ENCODE measurements at places on chromosomes 2 and 18.

GRCh38 chr18:76619261-76619620 is 124.2 kb upstream of the ZNF516 start:
- DNase-seq: no peak

DNA sequence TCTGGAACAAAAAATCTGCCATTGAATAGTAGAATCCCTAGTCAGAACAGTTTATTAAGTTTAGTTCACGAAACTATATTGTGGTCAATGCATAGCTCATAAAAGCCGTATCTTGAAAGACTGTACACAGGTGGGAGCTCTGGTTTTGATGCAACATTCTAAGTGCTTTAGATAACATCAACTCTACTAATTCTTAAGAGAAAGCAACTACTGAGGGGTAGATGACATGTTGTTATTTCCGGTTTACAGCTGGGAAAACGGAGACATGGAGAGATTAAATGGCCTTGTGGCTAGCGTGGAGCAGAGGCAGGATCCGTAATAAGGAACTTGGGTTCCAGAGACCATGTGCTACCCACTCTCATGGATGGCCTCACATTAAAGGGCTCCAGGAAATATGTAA is 4.2 kb upstream of the ITGA6 start:
- DNase-seq: no peak

DNA sequence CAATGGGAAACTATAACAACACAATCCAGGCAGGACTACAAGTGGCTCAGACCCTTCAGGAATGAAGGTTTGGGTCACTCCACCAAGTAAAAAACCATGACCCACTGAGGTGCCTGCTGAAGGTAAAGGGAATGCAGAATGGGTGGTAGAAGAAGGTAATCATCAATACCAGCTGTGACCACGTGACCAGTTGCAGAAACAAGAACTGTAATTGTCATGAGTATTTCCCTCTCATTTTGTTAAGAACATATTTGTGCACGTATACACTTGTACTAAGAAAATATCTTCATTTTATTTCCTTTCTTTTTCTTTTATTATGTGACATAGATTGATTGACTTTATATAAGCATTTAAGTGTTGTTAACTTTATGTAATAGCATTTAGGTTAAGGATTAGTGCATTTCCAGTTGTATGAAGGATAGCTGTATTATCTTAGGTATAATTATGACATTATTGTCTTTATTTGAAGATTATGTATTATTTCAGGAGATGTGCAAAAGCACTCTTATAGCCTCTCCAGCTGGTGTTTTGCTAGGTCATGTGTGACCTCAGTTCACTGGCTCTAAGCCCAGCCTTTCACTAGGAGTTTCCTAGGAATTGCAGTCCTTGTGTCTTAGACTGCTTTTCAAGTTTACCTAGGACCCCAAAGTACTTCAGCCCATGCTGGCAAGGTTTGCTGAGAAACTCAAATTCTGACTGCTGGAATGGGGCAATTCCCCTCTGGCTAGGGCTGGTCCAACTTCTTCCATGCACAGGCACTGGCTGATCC is 125.7 kb upstream of the DPP10 start:
- no peak for DNase-seq

- no peak for DNase-seq
Observed at GRCh38 chr2:109386004-109386695, 227.6 kb downstream of the SEPTIN10 start.

DNA sequence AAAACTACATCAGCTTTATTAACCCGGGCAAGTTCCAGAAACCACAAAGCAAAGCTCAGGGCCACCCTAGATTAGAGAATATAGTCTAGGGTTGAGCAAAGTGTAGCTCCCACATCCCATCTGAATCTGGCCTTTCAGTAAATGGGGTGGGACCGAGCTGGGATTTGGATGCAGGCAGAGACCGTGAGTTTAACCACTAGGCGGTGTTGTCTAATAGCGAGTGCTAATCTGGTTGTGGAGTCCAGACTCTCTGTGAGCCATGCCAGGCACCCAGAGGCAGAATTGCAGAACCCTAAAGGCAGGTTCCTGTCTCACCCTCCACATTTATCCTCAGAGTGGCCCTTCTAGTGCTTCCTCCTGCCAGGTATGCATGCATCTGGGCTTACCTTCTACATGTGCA is 435.9 kb downstream of the TSN start:
- peak; percentile 51 for DNase-seq

GRCh38 chr2:219362524-219363164 is 25.1 kb downstream of the DNPEP start:
- no peak for DNase-seq

DNA sequence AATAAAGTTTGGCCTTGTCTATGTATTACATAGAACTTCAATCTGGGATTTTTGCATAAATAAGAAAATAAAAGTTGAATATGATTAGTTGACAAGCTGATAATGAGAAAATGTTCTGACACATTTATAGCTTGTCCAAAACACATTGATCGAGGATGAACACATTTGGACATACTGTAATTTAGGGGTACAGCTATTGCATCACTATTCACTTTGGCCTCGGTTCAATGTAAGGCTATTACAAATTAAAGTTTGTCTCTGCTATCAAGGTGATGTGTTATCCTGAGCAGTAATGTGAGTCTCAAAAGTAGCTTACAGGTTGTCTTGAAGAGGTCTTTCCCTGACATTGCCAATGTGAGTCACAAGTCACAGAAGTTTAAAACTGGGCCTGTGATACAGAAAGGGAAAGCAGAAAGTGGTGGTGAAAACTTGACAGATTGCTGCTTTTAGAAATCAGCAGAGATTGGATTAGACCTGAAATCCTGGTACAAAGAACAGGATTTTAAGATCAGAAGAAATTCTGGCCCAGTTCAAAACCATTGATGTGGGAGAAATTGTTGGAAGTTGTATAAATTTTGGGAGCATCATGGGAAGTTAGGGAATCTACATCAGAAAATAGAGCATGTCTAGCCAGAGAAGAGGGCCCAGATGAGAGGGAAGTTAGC is 674.1 kb downstream of the NYAP2 start:
- DNase-seq: no peak

DNA sequence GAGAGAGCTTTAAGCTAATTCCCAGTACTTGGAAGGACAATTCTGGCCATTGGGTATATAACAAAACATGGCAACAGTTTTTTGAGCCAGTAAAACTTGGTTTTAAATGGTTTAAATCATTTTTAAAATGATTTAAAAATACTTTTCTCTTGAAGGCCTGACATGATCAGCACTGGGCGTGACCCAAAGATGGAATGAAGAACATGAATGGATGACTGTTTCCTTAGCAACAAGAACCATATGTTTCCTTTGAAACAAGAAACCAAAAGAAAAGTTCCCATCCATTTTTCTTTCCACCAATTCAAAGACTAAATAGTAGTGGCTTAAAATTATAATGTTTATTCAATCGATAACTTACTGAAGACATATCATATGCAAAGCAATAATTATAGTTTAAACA is 348.3 kb upstream of the FIGN start:
- DNase-seq: no peak

- DNase-seq: no peak
Observed at GRCh38 chr2:240952496-240953246, 45.7 kb upstream of the SNED1 start.

DNA sequence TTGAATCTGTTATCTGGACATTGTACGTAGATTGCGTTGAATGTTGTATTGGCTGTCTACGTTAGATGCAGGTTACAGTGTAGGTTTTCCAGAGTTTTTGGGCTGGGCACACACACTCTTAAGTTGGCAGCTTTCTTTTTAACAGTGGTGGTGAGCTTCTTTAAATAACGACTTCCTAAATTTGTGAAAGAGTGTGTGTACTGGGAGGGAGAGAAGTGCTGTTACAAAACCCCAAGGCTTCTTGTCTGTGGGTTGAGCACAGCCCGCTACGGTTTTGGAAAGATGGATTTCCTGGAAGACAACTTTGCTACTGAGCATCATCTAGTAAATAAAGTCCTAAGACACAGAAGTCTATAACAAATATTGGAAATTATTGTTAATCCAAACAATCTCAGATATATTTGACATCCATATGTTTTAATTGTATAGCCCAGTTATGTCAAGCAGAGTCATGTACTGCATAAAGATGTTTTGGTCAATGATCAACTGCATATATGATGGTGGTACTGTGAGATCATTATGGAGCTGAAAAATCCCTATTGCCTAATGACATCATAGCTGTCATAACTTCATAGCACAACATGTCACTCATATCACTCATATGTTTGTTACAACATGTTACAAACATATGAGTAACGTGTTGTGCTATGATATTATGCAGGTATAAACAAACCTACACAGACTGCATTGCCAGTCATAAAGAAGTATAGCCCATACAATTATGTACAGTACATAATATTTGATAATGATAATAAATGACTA is 7.9 kb upstream of the THUMPD2 start:
- DNase-seq: no peak

GRCh38 chr2:150475479-150476250 is 11.8 kb downstream of the RND3 start:
- no peak for DNase-seq

DNA sequence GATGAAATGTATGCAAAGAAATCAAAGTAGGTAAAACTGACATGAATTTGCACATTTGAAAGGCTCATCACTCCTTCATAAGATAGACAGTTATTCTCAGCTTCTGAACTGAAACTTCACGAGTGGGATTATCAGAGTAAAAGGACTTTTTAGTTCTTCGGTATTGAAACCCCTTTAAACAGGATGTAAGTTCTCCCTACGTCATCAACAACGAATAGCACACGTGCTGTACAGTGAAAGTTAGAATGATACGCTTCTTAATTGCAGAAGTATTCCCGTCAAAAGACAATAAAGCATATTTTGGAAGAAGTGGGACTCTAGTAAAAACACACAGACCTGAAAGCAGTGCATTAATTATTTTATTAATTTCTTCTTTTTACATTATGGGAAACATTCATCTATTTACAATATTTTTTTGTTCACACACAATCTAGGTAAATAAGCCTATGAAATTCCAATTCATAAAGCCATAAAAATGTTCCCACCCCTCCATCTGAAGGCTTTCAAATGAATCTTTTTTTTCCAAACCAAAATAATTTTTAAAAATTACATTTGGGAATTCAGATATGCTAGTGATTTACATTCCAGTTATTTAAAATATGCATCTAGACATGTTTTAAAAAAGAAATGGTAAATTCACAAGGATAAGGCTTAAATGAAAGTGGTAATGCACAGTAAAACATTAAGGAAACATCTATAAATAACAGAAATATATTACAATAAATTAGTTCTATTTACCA is 45.9 kb downstream of the TGIF1 start:
- DNase-seq: no peak

DNA sequence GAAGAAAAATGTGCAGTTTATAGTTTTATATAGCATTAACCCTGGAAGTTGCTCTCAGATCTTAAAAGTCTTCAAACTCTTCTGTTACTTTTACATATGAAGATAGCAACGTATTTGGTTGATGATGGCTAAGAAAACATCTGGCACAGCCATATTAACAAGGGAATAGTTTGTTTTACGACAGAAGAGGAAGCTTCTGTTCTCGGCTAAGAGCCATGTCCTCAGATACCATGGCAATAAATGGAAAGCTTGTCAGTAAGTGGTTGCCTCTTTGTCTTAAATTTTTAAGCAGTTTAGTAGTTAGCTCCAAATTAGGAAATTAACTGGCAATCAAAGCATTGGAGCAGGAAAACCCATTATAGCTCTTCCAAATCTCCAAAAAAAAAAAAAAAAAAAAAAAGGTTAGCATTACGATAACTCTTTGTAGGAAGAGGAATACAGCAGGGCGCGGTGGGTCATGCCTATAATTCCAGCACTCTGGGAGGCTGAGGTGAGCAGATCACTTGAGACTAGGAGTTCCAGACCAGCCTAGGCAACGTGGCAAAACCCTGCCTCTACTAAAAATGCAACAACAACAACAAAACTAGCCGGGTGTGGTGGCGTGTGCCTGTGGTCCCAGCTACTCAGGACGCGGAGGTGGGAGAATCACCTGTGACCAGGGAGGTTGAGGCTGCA is 4.5 kb upstream of the STON1 start:
- no peak for DNase-seq

- DNase-seq: no peak
Observed at GRCh38 chr2:129443235-129443864, 536.1 kb upstream of the RAB6C start.

- no peak for DNase-seq
Observed at GRCh38 chr18:50707855-50708469, 111.9 kb downstream of the MRO start.

DNA sequence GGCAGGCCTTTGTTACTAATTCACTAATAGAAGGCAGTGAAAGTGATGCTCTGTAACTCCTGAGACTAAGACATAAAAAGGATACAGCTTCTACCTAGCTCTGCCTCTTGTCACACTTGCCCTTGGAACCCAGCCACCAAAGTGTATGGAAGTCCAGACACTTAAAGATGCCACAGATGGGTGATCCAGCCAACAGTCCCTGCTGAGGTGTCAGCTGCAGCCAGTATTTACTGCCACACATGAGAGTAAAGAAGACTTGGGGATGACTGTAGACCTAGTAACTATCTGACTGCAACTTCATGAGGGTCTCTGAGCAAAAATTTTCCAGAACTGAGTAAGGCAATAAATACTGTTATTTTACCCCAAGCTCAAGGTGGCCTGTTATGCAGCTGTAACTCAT is 8.8 kb downstream of the IMMT start:
- no peak for DNase-seq

DNA sequence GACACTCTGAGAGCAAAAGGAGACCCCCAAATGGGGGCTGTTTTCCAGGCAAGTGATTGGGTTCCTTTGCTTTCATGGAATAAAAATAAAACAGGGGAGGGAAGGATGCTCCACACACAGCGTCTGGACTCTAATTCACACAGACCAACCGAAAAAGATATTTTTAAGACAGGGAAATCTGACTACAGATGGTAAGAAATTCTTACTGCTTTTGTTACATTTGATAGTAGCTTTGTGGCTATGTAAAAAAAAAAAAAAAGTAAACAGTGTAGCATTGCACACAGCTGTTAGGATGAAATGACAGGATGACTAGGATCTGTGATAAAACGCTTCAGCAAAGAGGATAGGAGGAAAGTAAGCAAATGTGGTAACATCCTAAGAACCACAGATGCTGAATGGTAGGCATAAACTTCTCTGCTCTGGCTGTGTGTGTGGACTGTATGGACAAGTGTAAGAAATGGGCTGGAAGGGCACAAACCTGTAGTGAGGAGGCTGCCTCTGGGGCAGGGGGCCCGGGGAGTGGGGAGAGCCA is 207.6 kb downstream of the ANAPC1 start:
- DNase-seq: no peak

DNA sequence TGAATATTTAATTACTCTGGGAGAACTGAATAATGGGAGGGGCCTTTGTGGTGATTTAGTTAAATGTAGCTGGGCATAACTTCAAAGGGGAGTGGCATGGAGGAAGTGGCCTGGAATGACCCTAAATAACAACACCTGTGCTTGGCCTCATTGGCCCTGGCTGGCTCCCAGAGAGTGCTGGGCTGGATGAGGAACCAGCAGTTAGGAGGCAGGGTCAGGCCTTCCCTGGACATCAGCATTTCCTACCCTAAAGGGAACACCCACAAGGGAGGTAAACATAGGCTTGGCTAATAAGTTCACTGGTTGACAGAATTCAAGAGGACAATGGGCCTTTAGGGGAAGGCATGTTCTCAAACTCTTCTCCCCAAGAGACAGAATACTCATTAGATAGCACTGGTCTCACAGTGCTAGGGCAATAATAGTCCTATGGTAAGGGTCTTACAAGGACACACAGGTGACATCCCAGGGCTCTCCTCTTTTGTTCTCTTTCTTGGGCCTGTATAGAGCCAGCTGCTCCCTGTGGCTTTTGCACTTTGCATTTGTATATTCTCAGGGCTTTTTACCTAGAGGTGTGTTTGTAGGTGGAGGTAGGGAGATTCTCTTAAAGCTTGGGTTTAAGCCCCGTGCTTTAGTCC is 106.8 kb downstream of the ZNF519 start:
- DNase-seq: no peak
